ENCODE measurements at places on chromosomes 2 and 18.

GRCh38 chr2:18304849-18305248 is 255.6 kb downstream of the RDH14 start:
- DNase-seq = no peak

DNA sequence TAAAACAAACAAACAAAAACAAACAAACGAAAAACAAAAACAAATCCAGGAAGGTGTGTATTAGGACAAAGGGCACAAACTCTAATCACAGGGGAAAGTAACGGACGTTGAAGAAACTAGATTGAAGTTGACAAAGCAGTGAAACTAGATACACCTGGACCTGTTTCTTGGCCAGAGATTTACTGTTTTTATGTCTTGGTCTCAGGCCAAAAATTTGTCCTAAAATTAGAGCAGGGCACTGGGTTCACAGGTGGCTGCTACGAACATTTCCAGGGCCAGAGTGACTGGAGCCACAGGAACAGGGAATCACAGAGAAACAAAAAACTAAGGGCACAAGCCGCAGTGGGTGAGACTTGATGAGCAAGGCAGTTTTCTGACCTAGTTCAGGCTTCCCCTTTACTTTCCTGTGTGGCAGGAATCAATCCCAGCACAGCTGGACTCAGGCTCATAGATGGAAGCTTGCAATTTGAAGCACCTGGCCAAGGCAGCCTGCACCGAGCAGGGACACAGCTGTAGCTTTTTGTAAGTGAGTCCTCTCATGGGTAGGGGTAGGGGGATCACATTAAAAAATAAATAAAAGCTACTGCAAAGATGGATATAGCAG is 329.4 kb downstream of the DLGAP1 start:
- no peak for DNase-seq

- no peak for DNase-seq
These were observed 59.7 kb downstream of the EXOC6B start for GRCh38 chr2:72765997-72766609.

DNA sequence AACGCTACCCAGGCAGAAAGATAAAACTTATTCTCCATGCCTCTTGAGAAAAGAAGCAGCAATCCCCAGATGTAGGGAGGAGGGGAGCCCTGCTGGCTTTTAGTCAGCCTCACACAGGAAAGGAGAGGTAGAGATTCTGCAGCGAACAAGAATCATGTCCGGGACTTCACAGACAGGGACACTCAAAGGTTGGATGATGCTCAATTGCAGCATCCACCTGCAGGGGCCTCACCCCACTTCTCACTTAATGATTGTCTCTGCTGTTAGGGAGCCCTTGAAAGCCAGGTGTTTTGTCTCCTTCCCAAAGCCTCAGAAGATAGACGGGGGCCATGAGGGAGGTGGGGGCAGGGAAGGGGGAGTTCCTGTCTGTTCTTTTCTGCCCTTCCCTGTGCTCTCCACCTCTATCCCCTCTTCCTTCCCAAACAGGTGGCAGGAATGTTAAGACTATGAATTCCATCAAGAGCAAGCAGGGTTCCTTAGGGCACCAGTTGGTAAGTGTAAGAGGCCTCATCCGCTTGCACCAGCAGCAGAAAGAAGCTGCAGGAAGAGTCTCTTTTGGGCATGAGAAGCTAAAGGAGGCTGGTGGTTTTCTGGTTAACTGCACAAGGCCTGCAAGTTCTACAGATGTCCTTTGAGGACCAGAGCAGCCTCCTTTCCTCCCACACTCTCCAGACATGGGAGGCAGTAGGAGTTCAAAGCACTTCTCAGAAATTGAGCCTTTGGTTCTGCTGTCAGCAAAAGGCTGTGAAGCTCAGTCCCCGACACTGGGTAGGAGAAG is 154.7 kb upstream of the TNP1 start:
- no peak for DNase-seq

- DNase-seq = no peak
These were observed 333.3 kb downstream of the PLCL1 start for GRCh38 chr2:198137733-198138132.

DNA sequence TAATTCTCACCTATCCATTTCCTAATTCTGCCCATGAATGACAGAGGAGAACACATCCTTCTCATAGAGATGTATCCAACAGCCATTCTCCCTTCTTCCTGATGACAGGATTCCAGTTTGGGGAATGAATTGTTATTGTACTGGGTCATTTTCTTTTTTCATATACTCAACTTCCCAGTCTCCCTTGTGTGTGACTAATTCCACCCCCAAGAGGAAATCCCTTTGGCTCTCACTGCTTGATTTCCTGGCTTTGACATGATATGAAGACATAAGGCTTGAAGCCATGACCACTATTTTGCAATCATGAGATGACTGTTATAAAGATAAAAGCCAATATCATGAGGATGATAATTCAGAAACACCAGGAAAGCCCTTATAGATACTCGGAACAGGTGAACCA is 384.7 kb upstream of the ACVR2A start:
- DNase-seq = no peak

DNA sequence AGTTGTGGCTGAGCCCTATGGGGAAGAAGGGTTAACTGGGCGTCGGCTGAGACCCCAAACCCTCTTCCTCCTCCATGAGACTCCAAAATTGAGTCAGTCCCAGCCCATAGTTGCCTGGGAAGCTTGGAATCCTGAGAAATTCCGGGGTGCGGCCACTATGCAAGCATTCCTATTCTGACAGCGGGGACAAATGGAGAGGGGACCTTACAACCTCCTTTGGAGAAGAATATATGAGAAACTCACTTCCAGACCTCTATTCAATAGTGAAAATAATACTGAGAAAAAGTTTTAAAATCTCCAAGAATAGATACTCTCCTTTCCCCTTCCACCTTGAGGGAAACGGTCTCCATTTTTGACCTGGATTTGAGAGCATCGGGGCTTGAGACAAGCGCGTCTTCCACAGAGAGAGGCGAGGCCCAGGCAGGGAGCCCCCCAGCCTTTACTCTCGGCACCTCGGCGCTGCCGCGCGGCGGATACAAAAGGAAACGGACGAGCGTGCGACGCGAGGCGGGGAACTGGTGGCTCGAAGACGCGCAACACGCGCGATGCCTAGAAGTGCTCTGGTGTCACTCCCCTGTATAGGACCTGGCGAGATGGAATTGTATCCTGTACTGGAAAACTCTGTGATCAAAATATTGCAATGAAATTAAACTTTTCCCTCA is 11.1 kb downstream of the NR4A2 start:
- DNase-seq = no peak

- DNase-seq = no peak
These were observed 42.8 kb upstream of the INHBB start for GRCh38 chr2:120303177-120303576.

GRCh38 chr2:241074901-241075540 is 27.1 kb downstream of the MTERF4 start:
- DNase-seq = no peak

GRCh38 chr2:144049137-144049536 is 470.8 kb downstream of the ZEB2 start:
- no peak for DNase-seq

DNA sequence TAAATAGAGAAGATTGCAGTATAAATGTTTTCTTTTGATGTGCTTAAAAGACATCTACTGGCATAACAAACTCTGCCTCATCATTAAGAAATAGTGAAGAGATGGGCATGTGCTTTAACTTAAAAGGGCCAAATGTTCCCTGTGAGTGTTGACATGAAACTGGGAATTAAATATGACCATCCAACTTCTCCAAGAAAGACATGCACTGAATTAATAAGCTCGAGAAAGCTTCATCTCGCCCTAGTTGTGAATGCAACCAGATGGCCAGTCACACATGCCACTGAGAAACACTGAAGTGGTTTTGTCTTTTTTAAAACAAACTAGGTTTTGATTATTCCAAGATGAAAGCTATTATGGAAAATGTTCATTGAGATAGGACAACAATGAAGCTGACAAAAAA is 479.2 kb downstream of the RIT2 start:
- no peak for DNase-seq

- DNase-seq = no peak
These were observed 15.4 kb downstream of the EVA1A start for GRCh38 chr2:75545387-75545786.
